ENCODE measurements at places on chromosomes 7 and 10. TPM values are rescaled to one million over a fixed set of nuclear protein-coding genes. Genes with fewer than 3 reads are reported as not detected.

MAT1A gene
- total RNA-seq = not detected

DNA sequence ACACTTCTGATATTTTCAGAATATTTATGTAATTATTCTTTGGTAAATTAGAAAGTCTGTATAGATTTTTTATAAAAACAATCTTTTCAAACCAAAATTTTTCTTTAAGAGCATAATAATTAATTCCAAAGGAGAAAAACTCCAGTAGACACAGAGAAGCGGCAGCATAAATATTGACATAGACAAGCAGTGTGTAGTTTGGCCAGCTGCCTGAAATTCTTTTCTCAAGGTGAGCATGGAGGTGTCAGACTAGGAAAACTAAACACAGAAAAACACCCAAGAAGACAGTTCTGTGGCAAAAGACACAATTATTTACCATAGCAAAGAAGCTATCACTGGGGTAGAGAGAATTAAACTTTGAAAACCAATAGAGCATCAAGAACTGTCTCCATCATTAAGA is 82.4 kb downstream of the KLF6 start:
- no peaks in the 10 kb centered on the region for H3K36me3 ChIP-seq
- H3K4me3 ChIP-seq = no peak overlapping the region
- H3K27ac ChIP-seq = no peak overlapping the region
- no peaks in the 10 kb centered on the region for H3K4me1 ChIP-seq
- peaks cover 2% of the 10 kb centered on the region for H3K27me3 ChIP-seq
- no peak for DNase-seq

GBX1 gene
- not detected for total RNA-seq

DNA sequence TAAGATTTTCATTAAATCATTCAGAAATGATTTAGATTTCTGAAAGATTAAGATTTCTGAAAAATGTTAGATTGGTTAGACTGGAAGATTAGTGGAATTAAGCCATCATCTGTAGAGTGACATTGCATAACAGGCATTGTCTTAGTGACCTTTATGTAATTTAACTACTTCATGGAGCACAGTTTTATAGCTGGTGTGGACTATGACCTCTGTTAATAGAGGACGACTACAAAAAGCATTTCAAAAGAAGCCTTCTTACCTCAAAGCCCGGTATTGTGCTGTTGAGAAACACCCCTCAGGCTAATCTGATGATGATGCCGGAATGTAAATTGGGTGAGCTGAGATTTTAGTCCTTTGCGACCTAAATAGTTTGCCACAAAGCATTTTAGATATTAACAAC is 55.6 kb downstream of the GALNT11 start:
- DNase-seq = no peak
- peaks cover 28% of the 10 kb centered on the region for H3K4me1 ChIP-seq
- peaks cover 16% of the 10 kb centered on the region for H3K36me3 ChIP-seq

- no peaks in the 10 kb centered on the region for H3K4me1 ChIP-seq
- no peaks in the 10 kb centered on the region for H3K36me3 ChIP-seq
- H3K27me3 ChIP-seq = peaks cover 18% of the 10 kb centered on the region
- no peak overlapping the region for H3K4me3 ChIP-seq
- DNase-seq = no peak
Observed at GRCh38 chr10:132890301-132890700, 52.1 kb downstream of the CFAP46 start.

ASIC3 gene
- 5.5 TPM for total RNA-seq

GRCh38 chr7:7812112-7812511 is 93.7 kb upstream of the RPA3 start:
- no peak overlapping the region for H3K4me3 ChIP-seq
- H3K4me1 ChIP-seq = peaks cover 23% of the 10 kb centered on the region
- H3K36me3 ChIP-seq = peaks cover 10% of the 10 kb centered on the region

- H3K27ac ChIP-seq = no peak overlapping the region
Observed at GRCh38 chr7:98066934-98067507, 39.6 kb upstream of the LMTK2 start.

SIRT1 gene
- total RNA-seq = 19.6 TPM

DNA sequence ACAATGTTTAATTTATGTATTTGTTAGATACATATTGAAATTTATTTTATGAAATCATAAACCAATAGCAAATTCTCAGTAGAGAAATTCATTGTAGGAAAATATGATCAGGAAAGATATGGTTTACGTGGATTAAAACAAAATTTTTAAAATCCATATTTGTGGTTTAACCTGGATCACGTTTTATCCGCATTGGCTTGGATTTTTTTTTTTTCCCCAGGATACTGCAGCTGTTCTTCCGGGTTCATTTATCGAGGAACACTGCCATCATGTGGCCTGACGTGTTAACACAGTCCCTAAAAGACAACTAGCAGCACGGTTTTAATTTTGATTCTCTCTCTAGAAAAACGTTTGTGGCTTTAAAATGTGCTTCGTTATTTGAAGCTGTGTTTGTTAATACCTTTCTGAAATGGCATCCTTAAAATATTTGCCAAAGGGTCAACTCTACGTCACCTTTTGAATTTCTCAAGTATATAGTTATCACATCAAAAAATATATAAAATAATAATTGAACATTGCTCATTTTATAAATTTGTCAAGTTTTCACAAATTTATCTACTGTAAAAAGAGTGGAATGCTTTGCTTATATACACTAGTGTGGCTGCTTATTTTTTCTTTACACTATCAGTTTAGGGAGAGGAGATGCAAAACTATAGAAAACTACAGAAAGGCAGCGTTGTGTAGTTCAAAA is 8.7 kb upstream of the ASB4 start:
- H3K27ac ChIP-seq = no peak overlapping the region
- H3K4me1 ChIP-seq = no peaks in the 10 kb centered on the region
- no peaks in the 10 kb centered on the region for H3K36me3 ChIP-seq
- H3K27me3 ChIP-seq = peaks cover 8% of the 10 kb centered on the region

DNA sequence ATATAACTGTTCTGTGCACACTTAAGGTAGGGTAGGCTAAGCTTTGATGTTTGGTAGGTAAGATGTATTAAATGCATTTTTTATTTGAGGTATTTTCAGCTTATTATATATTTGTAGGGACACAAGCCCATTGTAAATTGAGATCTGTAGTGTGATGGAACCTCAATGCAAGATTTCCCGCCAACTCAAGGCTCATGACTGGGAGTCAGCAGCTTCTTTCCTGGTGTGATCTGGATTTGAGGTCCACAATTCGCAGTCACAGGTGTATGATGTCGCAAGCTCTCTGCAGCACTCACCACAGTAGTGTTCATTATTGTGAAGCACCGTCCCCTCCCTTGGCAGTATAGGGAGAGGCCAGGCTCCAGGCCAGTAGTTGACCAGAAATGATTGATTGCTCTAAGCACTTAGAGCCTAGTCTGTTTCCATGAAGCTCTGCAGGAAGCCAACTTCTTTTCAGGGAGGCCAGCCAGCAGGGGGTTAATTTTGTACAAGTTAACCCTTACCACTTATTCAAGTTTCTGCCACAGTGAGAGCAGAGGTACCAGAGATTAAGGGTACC is 54.9 kb downstream of the SEM1 start:
- H3K36me3 ChIP-seq = no peaks in the 10 kb centered on the region
- no peaks in the 10 kb centered on the region for H3K4me1 ChIP-seq
- DNase-seq = no peak
- H3K4me3 ChIP-seq = no peak overlapping the region

GRCh38 chr10:33223326-33224000 is 111.0 kb downstream of the NRP1 start:
- no peak overlapping the region for H3K4me3 ChIP-seq
- H3K4me1 ChIP-seq = no peaks in the 10 kb centered on the region
- peaks cover 2% of the 10 kb centered on the region for H3K27me3 ChIP-seq
- no peak overlapping the region for H3K27ac ChIP-seq
- H3K36me3 ChIP-seq = no peaks in the 10 kb centered on the region

GRCh38 chr7:149872419-149873073 is 1.2 kb upstream of the ATP6V0E2 start:
- peak; percentile 57 for DNase-seq
- H3K27ac ChIP-seq = peak overlapping the region; percentile 91
- H3K36me3 ChIP-seq = peaks cover 21% of the 10 kb centered on the region
- H3K27me3 ChIP-seq = no peaks in the 10 kb centered on the region
- H3K4me1 ChIP-seq = peaks cover 75% of the 10 kb centered on the region
- peak overlapping the region; percentile 82 for H3K4me3 ChIP-seq

- H3K4me3 ChIP-seq = no peak overlapping the region
- H3K36me3 ChIP-seq = no peaks in the 10 kb centered on the region
- H3K27ac ChIP-seq = peak overlapping the region; percentile 89
- no peaks in the 10 kb centered on the region for H3K27me3 ChIP-seq
Observed at GRCh38 chr10:72310241-72310633, 36.5 kb downstream of the DDIT4 start.

FAM221A gene
- total RNA-seq = 8.1 TPM

CLCN1 gene
- total RNA-seq = 0.07 TPM

OIT3 gene
- not detected for total RNA-seq

GRCh38 chr7:133124974-133125373 is 43.1 kb upstream of the CHCHD3 start:
- H3K4me3 ChIP-seq = no peak overlapping the region
- H3K36me3 ChIP-seq = no peaks in the 10 kb centered on the region
- no peak overlapping the region for H3K27ac ChIP-seq

MSS51 gene
- total RNA-seq = 1.9 TPM

GRCh38 chr7:38127216-38128207 is 50.5 kb upstream of the STARD3NL start:
- no peak for DNase-seq
- peaks cover 4% of the 10 kb centered on the region for H3K27me3 ChIP-seq
- no peaks in the 10 kb centered on the region for H3K36me3 ChIP-seq
- peaks cover 4% of the 10 kb centered on the region for H3K4me1 ChIP-seq

ZNHIT1 gene
- 44.2 TPM for total RNA-seq

DNA sequence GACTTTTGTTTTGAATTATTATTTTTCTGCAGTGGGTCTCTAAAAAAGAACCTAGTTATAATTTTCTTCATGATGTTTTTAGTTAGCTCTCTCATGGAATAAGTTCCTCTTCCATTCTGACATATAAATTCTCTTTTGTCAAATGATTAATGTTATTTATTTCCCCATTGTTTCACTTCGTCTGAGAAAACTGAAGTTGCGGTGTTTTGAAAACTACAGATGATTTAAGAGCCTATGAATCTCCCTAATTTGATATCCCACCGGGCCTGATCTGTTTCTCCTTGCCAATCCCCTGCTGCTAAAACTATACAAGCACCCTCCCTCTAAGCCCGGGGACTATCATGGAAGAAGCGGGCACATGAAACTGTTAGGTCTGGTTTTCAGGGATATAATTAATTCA is 41.4 kb downstream of the HTR7 start:
- peaks cover 3% of the 10 kb centered on the region for H3K27me3 ChIP-seq
- H3K36me3 ChIP-seq = no peaks in the 10 kb centered on the region
- no peaks in the 10 kb centered on the region for H3K4me1 ChIP-seq
- no peak for DNase-seq

- no peak overlapping the region for H3K4me3 ChIP-seq
- no peak for DNase-seq
- no peak overlapping the region for H3K27ac ChIP-seq
- no peaks in the 10 kb centered on the region for H3K27me3 ChIP-seq
- no peaks in the 10 kb centered on the region for H3K4me1 ChIP-seq
Observed at GRCh38 chr7:44727158-44727936, 21.3 kb upstream of the ZMIZ2 start.

SPRN gene
- total RNA-seq = not detected

CTNNA3 gene
- total RNA-seq = not detected

OR13A1 gene
- total RNA-seq = not detected

DNA sequence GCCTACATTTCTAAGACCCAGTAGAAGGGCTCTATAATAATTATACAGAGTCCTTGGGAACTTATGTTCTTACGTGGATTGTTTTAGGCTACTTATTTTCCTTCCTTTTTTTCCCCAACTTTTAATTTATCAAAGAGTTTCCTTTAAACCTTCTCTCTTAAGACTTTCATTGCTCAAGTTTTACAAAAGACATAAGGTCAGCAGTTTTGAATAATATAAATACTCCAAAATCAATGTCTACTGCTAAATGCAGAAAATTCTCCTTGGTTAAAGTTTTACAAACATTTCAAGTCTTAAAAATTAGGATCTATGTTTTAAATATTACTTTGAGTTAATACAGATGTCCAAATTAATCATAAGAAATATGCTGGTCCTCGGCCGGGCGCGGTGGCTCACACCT is 97.0 kb downstream of the LARP4B start:
- H3K36me3 ChIP-seq = peaks cover 64% of the 10 kb centered on the region
- H3K4me1 ChIP-seq = peaks cover 16% of the 10 kb centered on the region
- H3K27ac ChIP-seq = no peak overlapping the region
- H3K4me3 ChIP-seq = no peak overlapping the region

- no peak overlapping the region for H3K27ac ChIP-seq
- no peaks in the 10 kb centered on the region for H3K27me3 ChIP-seq
- H3K36me3 ChIP-seq = no peaks in the 10 kb centered on the region
- no peak overlapping the region for H3K4me3 ChIP-seq
- no peak for DNase-seq
- no peaks in the 10 kb centered on the region for H3K4me1 ChIP-seq
Observed at GRCh38 chr7:121957626-121958025, 84.7 kb downstream of the PTPRZ1 start.

DNA sequence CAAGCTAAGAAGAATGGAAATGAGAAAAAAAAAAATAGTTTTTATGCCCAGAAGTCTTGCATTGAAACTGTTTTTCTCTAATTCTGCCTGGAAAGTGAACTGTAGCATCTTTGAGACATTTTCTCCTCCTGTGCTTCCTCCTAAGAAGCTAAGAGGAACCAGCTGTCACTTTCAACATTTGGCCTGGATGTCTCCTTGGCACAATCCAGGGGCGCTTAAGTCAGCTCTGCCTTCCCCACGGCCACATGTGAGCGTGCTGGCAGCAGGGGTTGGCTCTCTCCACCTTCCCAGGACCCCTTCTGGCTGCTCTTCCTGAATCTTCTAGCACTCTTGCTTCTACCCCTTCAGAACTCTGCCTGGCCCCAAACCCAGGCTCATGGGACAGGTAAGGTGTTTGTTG is 289.6 kb upstream of the ADARB2 start:
- no peaks in the 10 kb centered on the region for H3K36me3 ChIP-seq
- no peaks in the 10 kb centered on the region for H3K4me1 ChIP-seq
- H3K27ac ChIP-seq = no peak overlapping the region
- DNase-seq = no peak

HOXA10 gene
- not detected for total RNA-seq

DNA sequence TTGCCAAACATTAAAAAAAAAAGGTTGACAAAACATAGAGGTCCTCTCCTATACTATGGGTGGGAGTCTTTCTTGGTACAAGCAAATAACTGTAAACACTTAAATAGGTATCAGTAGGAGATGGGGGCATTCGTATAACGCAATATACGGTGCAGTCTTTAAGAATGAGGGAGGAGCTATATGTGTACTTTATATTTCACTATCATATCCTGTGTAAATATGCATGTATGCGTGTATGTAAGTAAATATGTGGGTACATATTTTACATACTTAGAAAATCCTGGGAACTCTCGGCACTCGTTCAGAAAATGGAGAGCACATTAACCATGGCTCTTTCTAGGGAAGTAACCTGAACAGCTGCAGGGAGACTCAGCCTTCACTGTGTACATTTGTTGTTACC is 82.0 kb upstream of the LRRC18 start:
- H3K4me3 ChIP-seq = no peak overlapping the region
- H3K27ac ChIP-seq = no peak overlapping the region
- no peak for DNase-seq
- no peaks in the 10 kb centered on the region for H3K36me3 ChIP-seq
- H3K27me3 ChIP-seq = peaks cover 4% of the 10 kb centered on the region

CADPS2 gene
- total RNA-seq = not detected
